Aorta (tissue), 5 donors: ENCODE measurements at places on chromosomes 16 and 17. TPM values are rescaled to one million over a fixed set of nuclear protein-coding genes. Genes with fewer than 3 reads are reported as not detected.

DNA sequence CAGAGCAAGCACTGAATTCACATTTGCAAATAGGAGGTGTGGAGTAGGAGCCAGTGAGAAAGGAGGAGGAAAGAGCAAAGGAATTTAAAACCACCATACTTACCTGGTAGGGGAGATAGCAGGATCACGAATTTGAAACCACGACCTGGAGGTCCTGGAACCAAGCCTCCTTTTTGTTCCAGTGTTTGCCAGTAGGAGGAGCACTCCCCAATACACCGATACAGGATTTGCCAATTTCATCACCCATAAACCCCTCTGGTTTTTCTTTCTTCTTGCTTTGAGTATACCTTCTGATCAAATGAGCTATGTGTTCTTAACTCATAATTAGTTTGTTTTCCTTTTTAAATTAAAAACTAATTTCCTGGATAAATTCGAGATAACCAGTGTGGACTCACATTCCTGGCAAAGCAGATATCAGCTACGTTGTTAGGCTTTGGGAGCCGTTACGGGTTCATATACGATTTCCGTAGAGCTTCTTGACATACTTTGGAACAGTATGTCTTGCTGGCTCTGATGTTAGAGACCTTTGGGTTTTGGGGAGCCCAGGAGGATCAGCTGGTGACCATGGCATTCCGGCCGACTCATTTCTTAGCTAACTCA, 22.7 kb downstream of the BCO1 start:
- H3K4me3 ChIP-seq = no peak overlapping the region
- DNase-seq = no peak
- no peaks in the 10 kb centered on the region for H3K4me1 ChIP-seq
- no peak overlapping the region for H3K27ac ChIP-seq
- H3K36me3 ChIP-seq = no peaks in the 10 kb centered on the region
- no peaks in the 10 kb centered on the region for H3K27me3 ChIP-seq

DNA sequence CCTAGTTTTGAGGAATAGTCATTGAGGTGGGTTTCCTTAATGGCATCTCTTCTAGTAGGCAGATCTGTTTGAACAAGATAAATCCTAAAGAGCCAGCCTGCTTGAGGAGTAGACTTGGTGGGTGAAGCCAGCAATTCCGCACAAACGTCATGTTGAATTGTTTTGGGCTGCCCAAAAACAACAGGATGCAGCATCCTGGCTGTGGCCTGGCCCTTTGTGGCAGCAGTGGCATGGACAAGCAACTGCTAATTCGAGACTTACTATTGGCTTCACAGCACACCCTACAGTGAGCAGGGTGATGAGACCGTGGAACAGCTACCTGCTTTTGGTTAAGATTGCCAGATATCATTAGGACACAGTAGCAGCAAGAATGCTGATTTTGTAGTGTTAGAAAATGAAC, 9.3 kb upstream of the VPS4A start:
- DNase-seq = no peak
- no peak overlapping the region for H3K4me3 ChIP-seq
- no peaks in the 10 kb centered on the region for H3K27me3 ChIP-seq

DNA sequence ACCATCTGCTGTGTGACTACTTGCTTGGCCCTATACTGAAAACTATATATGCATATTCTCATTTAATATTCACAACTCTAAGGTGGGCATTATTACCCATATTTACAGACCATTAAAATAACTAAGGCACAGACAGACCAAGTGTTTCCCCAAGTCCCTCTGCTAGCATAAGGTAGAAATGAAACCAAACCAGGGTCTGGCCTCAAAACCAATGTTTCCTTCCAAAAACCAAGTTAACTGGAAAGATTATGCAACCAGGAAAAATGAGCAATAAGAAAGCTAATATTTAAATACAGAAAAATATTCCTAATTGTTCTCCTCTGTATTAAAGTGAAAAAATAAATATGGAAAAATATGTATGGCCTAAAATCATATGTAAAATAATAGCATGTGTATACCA, 50.1 kb downstream of the XPO6 start:
- H3K36me3 ChIP-seq = peaks cover 7% of the 10 kb centered on the region
- no peak overlapping the region for H3K4me3 ChIP-seq
- no peaks in the 10 kb centered on the region for H3K4me1 ChIP-seq
- no peak for DNase-seq
- no peaks in the 10 kb centered on the region for H3K27me3 ChIP-seq
- H3K27ac ChIP-seq = no peak overlapping the region

GAS7 gene
- total RNA-seq = 136 TPM

UNC13D gene
- total RNA-seq = 20.0 TPM

OR4D1 gene
- not detected for total RNA-seq
